ENCODE measurements at places on chromosomes 5 and 9.

DNA sequence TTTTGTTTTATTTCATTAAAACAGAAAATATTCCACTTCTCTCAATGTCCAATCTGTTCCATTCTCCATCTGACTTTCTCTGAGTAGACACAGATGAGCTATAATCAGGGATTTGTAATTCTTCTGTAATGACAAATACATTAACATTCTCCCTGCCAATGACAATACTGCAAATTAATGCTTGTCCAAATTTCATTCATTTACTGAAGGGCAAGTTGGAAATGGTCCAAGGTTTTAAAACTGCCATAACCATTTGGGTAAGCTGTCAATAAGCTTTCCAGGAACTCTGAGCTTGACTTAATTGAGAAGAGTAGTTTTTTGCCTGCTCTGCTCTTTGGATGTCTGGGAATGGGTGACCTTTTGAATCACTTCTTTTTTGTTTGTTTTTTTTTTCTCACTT, 253.5 kb downstream of the DMRTA1 start:
- DNase-seq = no peak
- H3K4me3 ChIP-seq = no peak overlapping the region
- no peaks in the 10 kb centered on the region for H3K36me3 ChIP-seq

DNA sequence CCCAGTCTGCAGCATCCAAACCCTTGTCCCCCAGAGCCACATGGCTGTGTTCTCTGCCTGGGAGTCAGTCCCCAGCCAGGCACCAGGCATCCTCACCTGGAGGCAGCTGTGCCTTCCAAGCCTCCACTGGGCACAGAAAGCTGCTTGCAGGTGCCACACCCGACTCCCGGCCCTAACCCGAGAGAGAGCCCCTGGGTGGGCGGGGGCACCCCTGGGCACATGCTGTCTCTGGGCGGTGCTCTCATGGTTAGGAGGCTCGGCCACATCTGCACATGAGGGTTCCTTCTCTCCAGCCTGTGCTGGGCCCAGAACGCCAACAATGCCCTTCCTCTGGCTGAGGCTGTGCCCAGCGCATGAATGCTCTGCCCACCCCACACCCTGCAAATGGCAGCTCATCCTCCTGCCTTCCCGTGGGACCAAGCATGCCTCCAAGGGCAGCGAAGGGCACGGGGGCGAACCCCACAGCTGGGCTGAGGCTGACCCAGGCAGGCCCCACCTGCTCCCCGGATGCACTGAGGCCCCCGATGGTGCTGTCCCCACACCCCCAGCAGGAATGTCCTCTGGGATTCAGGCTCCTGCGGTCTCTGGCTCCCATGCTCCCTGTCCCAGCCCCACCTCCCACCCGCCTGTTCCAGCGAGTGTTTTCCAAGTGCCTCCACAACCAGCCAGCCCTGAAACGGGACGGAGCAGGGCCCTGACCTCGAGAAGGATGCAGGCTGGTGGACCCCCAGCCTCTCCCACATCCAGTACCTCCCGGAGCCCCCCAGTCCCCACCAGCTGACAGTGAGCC, 22.5 kb upstream of the CAMSAP1 start:
- peak overlapping the region; percentile 16 for H3K4me3 ChIP-seq
- no peaks in the 10 kb centered on the region for H3K4me1 ChIP-seq
- H3K27me3 ChIP-seq = no peaks in the 10 kb centered on the region
- H3K36me3 ChIP-seq = peaks cover 32% of the 10 kb centered on the region

- H3K27ac ChIP-seq = no peak overlapping the region
- no peaks in the 10 kb centered on the region for H3K36me3 ChIP-seq
- peaks cover 2% of the 10 kb centered on the region for H3K4me1 ChIP-seq
Observed at GRCh38 chr5:151627650-151628049, 36.5 kb upstream of the FAT2 start.

DNA sequence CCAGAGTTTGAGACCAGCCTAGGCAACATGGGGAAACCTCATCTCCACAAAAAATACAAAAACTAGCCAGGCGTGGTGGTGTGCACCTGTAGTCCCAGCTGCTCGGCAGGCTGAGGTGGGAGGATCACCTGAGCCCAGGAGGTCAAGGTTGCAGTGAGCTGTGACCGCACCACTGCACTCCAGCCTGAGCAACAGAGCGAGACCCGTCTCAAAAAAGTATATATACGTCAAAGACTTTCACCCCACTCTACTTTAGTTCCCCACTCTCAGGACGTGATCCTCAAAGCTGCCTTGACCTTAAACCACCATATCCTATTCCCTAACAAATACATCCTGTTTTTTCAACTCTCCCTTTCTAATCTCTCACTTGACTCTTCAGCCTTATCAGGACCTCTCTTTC, 41.0 kb downstream of the PCDHGC5 start:
- peaks cover 5% of the 10 kb centered on the region for H3K4me1 ChIP-seq
- H3K27me3 ChIP-seq = no peaks in the 10 kb centered on the region
- no peak for DNase-seq
- no peak overlapping the region for H3K27ac ChIP-seq
- H3K36me3 ChIP-seq = peaks cover 34% of the 10 kb centered on the region

- H3K36me3 ChIP-seq = no peaks in the 10 kb centered on the region
- no peak overlapping the region for H3K4me3 ChIP-seq
- H3K4me1 ChIP-seq = no peaks in the 10 kb centered on the region
- H3K27me3 ChIP-seq = no peaks in the 10 kb centered on the region
- DNase-seq = no peak
- H3K27ac ChIP-seq = no peak overlapping the region
Observed at GRCh38 chr9:109652112-109652511, 127.9 kb upstream of the PALM2AKAP2 start.

DNA sequence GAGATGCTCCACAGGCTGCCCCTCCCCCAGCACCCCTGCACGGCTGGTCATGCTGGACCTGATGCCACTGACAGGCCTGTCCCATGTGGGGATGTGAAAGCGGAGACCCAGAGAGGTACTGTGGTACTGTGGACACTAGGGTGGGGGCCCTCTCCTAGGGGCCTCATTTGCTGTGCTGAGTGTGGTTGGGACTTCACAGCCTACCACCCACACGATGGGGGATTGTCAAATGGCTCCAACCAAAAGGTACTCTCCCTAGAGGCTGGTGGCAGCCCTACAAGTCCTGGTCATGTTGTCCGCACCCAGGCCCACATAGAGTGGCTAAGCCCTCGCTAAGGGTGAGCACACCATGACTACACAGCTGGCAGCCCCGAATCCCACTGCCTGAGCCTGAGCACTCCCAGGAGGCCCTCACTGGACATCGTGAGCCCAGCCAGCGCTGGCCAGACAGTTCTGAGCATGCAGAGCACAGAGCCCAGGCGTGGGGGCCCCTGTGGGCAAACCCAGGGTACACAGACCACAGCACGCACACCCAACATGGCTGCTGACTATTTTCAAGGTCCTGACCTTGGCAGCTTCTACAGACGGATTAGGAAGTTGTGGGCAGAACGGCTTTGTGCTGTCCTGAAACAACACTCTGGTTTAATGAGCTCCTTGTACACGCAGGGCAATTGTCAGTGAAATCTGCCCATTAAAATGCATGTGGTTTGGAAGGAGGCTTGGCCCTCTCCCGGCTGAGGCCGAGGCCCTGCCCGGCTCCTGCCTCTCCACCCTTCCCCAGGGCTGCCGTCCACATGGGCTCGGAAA, 214.1 kb downstream of the HSPA4 start:
- no peak for DNase-seq
- H3K36me3 ChIP-seq = no peaks in the 10 kb centered on the region
- no peak overlapping the region for H3K4me3 ChIP-seq
- H3K27ac ChIP-seq = no peak overlapping the region

- peaks cover 11% of the 10 kb centered on the region for H3K27me3 ChIP-seq
- no peak overlapping the region for H3K4me3 ChIP-seq
- peaks cover 7% of the 10 kb centered on the region for H3K4me1 ChIP-seq
- H3K27ac ChIP-seq = no peak overlapping the region
Observed at GRCh38 chr5:926417-927171, 33.9 kb downstream of the TRIP13 start.

GRCh38 chr5:14663734-14664269, 716 bp upstream of the OTULIN start:
- peak overlapping the region; percentile 81 for H3K27ac ChIP-seq
- peaks cover 2% of the 10 kb centered on the region for H3K4me1 ChIP-seq
- H3K27me3 ChIP-seq = no peaks in the 10 kb centered on the region
- peak overlapping the region; percentile 89 for H3K4me3 ChIP-seq

- no peaks in the 10 kb centered on the region for H3K4me1 ChIP-seq
- no peak overlapping the region for H3K4me3 ChIP-seq
- H3K27me3 ChIP-seq = no peaks in the 10 kb centered on the region
- no peaks in the 10 kb centered on the region for H3K36me3 ChIP-seq
- DNase-seq = no peak
Observed at GRCh38 chr5:106728208-106728607, 942.5 kb downstream of the EFNA5 start.

- H3K4me1 ChIP-seq = peaks cover 5% of the 10 kb centered on the region
- no peaks in the 10 kb centered on the region for H3K27me3 ChIP-seq
- no peak for DNase-seq
- no peak overlapping the region for H3K27ac ChIP-seq
- no peak overlapping the region for H3K4me3 ChIP-seq
- no peaks in the 10 kb centered on the region for H3K36me3 ChIP-seq
Observed at GRCh38 chr9:115880221-115880885, 273.2 kb upstream of the PAPPA start.

GRCh38 chr9:72949244-72949582, 3.6 kb downstream of the ALDH1A1 start:
- no peak overlapping the region for H3K27ac ChIP-seq
- no peaks in the 10 kb centered on the region for H3K4me1 ChIP-seq

DNA sequence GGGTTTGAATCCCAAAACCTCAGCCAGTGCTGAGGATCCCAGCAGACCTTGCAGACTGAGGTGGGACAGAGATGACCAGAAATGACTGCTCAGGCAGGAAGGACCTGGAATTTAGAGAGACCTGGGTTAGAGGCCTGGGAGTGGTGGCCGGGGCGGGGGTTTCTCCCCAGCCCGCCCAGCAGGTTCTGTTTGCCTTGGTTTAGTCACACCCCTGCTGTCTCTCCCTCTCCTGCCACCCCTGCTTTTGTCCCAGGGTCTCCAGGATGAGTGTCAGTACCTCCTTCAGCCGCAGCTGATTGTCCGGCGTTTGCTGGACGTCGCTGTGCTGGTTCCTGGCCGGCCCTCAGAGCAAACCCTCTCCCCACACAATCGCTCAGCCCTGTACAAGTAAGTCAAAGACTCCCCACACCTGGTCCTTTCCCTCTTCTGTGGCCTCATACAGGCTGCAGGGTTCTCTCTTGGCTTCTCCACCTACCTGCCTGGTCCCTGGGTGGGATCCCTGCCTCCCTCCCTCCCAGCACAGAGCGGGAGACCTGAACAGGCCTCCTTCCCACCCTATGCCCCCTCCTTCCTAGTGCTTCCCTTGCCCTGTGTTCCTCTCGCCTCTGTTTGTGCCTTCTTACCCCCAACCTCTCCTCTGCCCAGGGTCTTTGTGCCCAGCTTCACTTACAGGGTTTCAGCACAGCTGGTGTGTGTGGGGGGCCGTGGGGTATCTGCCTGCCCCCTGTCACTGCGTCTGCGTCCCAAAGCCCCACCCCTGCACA, 12.0 kb downstream of the TMEM8B start:
- no peak for DNase-seq
- no peak overlapping the region for H3K4me3 ChIP-seq
- no peaks in the 10 kb centered on the region for H3K27me3 ChIP-seq
- H3K27ac ChIP-seq = no peak overlapping the region
- no peaks in the 10 kb centered on the region for H3K4me1 ChIP-seq
- H3K36me3 ChIP-seq = no peaks in the 10 kb centered on the region

DNA sequence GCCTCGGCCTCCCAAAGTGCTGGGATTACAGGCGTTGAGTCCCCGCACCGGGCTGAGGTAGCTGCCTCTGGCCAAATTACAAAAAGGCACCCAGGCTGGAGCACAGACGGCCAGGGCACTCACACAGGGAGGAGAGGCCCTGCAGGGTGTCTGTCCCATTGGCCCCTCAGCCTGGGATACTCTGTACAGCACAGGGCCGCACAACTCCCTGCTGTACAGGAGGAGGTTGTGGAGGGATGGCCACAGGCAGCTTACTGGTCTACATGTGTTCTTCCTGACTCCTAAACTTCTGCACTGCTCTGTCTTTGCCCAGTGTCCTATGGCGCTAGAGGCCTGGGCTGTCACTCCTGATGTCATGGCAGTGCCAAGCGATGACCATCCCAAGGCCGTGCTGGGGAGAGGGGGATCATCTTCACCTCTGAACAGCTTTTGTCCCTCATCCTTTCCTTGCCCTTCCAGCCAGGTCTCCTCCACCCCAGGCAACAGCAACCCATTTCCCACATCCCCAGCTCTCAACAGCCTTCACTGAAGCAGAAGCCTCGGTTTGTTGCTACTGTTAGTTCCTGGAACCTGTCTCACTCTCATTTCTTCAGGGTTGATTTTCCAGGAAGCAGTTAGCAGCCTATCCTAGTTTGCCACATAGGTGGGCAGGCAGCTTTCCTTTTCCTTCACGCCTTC, 1.8 kb upstream of the CNOT6 start:
- no peak overlapping the region for H3K4me3 ChIP-seq
- H3K27me3 ChIP-seq = no peaks in the 10 kb centered on the region
- no peaks in the 10 kb centered on the region for H3K4me1 ChIP-seq
- peaks cover 7% of the 10 kb centered on the region for H3K36me3 ChIP-seq

DNA sequence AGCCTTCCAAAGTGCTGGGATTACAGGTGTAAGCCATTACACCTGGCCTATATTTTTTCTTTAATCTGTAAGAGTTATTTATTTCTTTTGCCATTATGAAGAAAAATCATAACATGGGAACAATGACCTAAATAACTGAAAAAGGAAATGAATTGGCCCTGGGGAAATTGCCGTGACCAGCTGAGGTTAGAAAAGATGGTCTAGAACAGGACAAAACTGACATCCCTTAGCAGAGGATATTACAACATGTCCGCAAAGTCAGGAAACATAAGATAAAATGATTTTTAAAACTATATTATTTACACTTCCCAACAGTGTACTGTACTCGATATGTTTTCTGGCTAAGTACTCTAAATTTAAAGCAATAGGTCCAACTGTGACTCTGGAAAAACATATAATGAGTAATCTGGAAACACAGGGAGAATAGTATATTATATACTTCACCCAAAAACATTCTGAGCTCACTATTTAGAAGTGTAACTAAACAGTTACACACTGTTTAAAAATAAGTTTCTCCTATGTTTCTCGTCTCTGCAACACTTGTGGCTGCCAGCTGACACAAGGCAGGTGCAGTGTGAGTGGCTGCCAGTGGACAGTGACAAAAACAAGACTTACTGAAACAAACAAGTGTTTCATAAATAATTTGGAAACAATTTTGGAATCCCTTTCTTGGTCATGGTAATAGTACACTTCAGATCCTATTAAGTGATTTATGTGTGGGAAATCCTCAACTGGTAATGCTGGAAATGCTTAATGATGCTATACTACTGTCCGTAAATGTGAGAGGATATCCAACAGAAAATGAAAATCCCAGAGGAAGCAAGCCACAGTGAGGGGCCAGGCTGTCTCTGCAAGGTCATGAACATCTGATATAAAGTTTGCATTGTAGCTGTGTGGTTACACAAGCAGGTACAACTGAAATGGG, 69.1 kb downstream of the C9orf85 start:
- no peaks in the 10 kb centered on the region for H3K27me3 ChIP-seq
- no peaks in the 10 kb centered on the region for H3K36me3 ChIP-seq
- H3K4me3 ChIP-seq = no peak overlapping the region
- DNase-seq = no peak
- no peak overlapping the region for H3K27ac ChIP-seq

- no peak for DNase-seq
- H3K36me3 ChIP-seq = no peaks in the 10 kb centered on the region
- H3K27ac ChIP-seq = peak overlapping the region; percentile 59
- H3K4me3 ChIP-seq = no peak overlapping the region
- H3K4me1 ChIP-seq = no peaks in the 10 kb centered on the region
- H3K27me3 ChIP-seq = no peaks in the 10 kb centered on the region
Observed at GRCh38 chr9:13358128-13358527, 78.6 kb upstream of the MPDZ start.

Measured in trophoblast cell (in vitro differentiated cells and primary cell).